ENCODE measurements at places on chromosomes 16 and 17.

GRCh38 chr17:58595194-58595792 lies 80.9 kb upstream of the MTMR4 start:
- no peak for DNase-seq

GRCh38 chr17:68535922-68536321 lies 23.7 kb downstream of the PRKAR1A start:
- DNase-seq, result no peak

- DNase-seq, result no peak
Measured at GRCh38 chr17:18324140-18325050, 9.3 kb downstream of the SMCR8 start.

DNA sequence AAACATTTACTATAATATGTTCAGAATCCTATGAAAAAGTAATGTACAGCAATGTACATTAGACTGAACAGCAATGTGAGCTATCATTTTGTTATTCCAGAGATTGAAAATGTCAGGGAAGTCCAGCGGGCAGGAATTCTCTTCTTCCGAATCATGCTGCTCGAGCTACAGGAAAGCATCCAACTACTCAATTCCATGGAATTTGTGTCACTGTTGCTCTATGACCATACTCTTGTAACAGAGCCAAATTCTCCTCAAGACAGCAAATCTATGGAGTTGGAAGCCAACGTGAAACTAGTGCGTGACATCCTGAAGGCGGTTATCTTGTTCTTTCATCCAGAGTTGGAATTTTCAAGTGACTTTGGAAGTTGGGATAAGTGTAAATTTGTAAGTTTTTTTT lies 24.8 kb upstream of the NSRP1 start:
- peak; percentile 89 for DNase-seq

GRCh38 chr17:73231395-73231794 lies 30.3 kb downstream of the CPSF4L start:
- no peak for DNase-seq

DNA sequence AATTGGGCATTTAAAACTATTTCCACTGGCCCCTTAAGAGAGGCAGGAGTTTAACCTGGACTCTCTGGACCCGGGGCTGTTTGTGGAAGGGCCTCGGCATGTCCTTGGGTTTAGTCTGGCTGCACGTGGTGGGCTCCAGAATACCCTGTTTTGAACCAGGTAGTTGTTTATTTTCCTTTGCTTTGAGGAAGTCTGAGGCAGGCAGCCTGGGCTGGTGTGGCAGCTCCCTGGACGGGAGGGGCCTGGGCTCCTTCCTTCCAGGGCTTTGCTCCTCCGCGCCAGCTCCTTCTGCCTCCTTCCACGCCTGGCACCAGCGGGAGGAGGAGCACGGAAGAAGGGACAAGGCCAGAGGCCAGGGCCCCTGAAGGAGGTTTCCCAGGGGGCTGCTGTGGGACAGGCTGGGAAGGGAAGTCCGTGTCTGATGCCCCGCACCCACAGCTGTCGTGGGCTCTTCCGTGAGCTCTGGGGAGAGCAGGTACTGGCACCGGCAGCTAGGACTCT lies 15.5 kb downstream of the BANP start:
- DNase-seq, result no peak

DNA sequence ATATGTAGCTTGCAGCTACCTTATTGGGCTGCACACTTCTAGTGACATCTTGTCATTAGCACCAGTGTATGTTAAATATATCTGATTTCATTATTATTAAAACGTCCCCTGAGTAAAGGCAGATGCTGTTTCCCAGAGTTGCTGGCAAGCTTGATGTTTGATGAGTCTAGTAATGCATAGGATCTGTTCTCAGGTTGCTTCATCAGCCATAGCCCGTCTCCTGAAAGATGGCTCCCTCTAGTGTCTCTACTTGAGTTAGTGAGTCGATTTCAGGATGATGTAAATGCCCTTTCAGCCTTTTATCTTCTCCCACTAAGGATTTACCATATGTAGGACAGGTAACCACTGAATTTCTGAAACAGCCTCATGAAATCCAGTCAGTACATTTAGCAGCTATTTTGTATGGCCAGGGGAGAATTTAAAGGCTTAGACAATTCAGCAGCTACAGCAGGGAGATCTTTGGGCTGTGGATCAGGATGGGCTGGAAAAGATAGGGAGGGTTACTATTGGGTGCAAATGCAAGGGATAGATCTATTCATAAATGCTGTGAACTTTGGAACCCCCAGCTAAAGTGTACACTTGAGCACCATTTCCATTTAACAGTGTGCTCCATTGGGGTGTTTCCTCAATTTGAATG lies 376.3 kb downstream of the CNTNAP4 start:
- no peak for DNase-seq

DNA sequence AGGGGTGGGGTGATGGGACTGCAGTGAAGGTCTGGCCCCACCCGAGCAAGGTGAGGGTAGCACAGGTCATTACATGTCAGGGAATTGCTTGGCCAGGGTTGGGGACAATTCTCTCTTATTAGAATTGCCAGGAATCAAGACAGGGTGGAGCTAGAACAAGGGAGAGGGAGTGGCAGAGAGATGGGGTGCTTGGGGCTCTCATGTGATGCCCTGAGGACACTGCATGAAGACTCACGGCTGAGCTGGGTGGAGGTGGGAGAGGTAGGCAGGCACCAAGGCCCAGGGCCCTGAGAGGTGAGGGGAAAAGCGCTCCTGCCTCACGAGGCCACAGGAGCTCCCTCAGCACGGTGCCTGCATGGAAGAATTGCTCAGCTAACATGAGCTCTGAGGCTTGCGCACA lies 3.6 kb downstream of the DPEP1 start:
- DNase-seq, result no peak

DNA sequence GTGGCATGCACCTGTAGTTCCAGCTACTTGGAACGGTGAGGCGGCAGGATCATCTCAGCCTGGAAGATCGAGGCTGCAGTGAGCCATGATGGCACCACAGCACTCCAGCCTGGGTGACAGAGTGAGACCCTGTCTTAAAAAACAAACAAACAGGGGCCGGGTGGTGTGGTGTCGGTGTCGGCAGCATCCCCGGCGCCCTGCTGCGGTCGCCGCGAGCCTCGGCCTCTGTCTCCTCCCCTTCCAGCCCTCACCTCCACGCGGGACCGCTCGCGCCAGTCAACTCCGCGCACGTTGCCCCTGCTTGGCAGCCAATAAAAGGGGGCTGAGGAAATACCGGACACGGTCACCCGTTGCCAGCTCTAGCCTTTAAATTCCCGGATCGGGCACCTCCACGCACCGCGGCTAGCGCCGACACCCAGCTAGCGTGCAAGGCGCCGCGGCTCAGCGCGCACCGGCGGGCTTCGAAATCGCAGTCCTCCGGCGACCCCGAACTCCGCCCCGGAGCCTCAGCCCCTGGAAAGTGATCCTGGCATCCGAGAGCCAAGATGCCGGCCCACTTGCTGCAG lies 204.7 kb downstream of the CDRT15L2 start:
- no peak for DNase-seq

GRCh38 chr17:67520252-67520906 lies 143.3 kb downstream of the PITPNC1 start:
- no peak for DNase-seq

GRCh38 chr16:11391576-11391975 lies 46.3 kb downstream of the RMI2 start:
- no peak for DNase-seq

- DNase-seq, result no peak
Measured at GRCh38 chr17:37849617-37849972, 74.6 kb upstream of the TBC1D3K start.

DNA sequence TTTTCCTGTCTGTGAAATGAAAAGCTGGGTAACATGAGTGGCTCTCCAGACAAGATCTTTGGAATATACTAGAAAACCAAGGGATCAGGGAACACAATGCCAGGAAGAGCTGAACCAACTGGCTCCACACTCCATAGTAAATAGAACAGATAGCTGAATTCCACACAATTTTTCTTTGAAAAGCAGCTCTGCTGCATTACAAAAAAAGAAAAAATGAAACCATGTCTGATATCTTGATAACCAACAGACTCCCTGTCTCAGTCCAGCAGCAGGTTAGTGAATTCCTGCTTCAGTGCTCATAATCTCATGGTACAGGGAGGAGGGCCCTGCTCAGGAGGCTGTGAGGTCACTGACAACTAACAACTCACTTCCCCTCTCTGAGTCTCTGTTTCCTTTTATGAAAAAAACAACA lies 97.1 kb downstream of the CDH11 start:
- no peak for DNase-seq

GRCh38 chr17:33987162-33987561 lies 267.9 kb upstream of the CCL2 start:
- no peak for DNase-seq

GRCh38 chr17:4482338-4483011 lies 16.2 kb upstream of the SPNS2 start:
- no peak for DNase-seq

- no peak for DNase-seq
Measured at GRCh38 chr17:65910836-65911235, 281.1 kb downstream of the CEP112 start.

- DNase-seq, result no peak
Measured at GRCh38 chr16:78407191-78407590, 307.7 kb downstream of the WWOX start.

DNA sequence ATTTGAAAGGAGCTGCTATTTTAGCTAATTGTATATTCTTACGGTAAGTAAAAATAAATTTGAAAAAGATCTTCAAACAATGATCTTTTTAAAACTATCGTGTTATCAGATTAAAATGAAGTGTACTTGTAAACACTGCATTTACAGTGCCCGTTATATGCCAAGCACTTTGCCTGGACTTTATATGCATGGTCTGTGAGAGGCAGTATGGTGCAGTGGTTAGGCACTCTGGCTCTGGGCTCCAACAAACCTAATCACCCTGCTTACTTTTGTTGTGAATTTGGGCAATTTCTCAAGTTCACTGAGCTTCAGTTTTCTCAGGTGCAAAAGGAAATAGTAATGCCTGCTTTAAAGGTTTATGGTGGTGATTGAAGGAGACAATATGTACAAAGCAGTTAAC lies 1.4 kb downstream of the PMP22 start:
- no peak for DNase-seq

DNA sequence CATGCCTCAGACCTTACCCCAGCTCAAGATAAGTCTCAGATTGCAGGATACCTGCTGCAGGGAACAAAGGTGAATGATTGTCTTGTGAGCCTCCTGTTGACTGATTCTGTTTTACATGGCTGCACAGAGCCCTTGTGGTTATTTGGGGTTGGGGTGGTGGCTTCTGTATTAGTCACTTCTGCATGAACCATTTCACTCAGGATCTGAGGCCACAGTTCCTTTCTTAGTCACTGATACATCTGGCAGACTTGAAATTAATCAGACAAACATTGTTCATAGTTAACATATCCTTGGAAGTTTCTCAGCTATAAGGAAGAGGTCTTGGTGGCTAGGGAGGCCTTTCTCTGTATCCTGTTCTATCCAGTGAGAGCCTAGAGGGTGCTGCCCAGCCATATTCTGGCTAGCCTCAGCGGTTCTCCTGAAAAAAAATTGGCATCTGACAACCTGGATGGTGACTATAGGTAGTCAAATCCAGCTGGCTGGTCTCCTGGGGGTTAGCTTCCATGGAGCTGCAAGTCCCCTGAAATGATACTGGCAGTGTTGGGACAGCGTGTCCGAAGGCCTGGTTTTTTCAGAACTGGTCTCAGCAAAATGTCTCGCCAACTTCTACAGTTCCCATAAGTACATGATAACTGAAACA lies 8.4 kb upstream of the PLK1 start:
- DNase-seq, result peak; percentile 74

- DNase-seq, result no peak
Measured at GRCh38 chr16:55822280-55822810, 10.6 kb downstream of the CES1 start.

DNA sequence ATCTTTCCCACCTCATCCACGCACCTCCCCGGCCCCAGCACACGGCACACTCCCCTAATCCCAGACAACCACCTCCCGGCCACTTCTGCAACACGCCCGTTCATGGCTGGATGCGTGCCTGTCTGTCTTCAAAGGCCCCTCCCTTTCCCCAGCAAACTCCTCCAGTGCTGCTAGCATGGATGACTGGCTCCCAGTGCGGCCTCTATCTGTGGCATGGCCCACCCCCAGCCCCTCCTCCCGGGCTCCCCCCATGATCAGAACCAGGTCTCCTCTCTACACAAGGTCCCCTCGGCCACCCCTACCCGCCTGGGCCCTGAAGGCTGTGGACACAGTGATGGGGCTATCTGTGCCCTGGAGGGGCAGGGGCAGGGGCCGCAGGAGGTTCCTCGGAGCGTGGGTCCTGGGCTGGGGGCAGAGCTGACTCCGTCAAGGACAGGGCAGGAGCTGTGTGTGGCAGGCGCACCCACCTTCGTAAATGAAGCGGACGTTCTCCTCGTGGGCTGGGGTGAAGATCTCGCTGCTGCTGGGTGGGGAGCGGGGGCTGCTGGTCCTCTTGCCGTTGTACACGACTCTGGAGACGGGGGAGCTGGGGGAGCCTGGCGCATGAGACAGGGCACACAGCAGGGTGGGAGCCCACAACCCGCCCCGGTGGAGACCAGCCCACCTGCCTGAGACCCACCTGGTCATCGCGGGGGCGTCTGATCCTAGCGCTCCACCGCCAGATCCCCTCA lies 9.1 kb downstream of the MCRIP1 start:
- DNase-seq, result no peak

DNA sequence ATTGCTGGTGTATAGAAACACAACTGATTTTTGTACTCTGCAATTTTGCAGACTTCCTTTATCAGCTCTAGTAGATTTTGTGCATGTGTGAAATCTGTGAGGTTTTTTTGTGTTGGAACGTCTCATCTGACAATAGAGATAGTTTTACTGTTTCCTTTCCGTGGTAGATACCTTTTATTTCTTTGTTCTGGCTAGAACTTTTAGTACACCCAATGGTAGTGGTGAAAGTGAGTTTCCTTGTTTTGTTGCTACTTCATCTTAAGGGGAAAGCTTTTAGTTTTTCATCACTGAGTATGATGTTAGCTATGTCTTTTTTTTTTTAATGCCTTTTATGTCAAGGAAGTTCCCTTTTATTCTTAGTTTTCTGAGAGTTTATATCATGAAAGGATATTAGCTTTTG lies 118.1 kb downstream of the OR1D5 start:
- no peak for DNase-seq

GRCh38 chr17:79062691-79063090 lies 11.9 kb upstream of the ENGASE start:
- no peak for DNase-seq

DNA sequence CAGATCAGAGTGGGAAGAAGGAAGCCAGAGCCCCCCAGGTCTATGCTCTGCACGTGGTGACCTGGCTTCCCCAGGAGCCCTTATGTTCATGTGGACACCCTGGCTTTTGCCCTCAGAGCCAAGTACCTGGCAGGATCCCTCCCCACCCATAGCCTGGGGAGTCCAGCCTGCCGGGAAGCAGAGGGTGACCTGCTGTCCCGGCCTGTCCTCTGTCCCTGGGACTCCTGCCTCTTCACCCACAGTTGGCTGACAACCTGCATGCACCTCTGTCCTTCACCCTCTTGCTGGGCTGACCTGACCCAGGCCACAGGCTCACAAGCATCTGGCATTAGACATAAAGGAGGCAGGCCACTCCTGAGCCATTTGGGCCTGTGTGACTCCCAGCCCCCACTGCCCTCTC lies 60.2 kb downstream of the SMPD3 start:
- DNase-seq, result no peak

GRCh38 chr17:31687505-31688126 lies 171.4 kb downstream of the COPRS start:
- no peak for DNase-seq

GRCh38 chr16:49833085-49833484 lies 22.8 kb downstream of the ZNF423 start:
- DNase-seq, result no peak

- no peak for DNase-seq
Measured at GRCh38 chr17:56108811-56109284, 44.4 kb upstream of the ANKFN1 start.

GRCh38 chr17:49968405-49969133 lies 421 bp upstream of the DLX4 start:
- peak; percentile 33 for DNase-seq

GRCh38 chr17:33121756-33122155 lies 130.1 kb downstream of the SPACA3 start:
- DNase-seq, result no peak

All from HS-5 (cell line).